GM23338 (cell line): ENCODE measurements at places on chromosomes 1 and 21. TPM values are rescaled to one million over a fixed set of nuclear protein-coding genes. Genes with fewer than 3 reads are reported as not detected.

Gene KCNH1
- polyA plus RNA-seq: not detected in 2 replicates

Gene SSBP3
- 68.6 and 82.3 TPM in 2 replicates for polyA plus RNA-seq

Gene MEX3A
- 18.5 and 19.7 TPM in 2 replicates for polyA plus RNA-seq

Gene PLA2G2D
- not detected in 2 replicates for polyA plus RNA-seq

Gene SPRR4
- not detected in 2 replicates for polyA plus RNA-seq

Gene CD1B
- not detected in 2 replicates for polyA plus RNA-seq

Gene LCE6A
- not detected in 2 replicates for polyA plus RNA-seq

Gene TPTE
- polyA plus RNA-seq: not detected in 2 replicates

Gene TBX15
- polyA plus RNA-seq: not detected in 2 replicates

Gene FAM163A
- polyA plus RNA-seq: not detected in 2 replicates

Gene MXRA8
- polyA plus RNA-seq: 7.6 and 9.1 TPM in 2 replicates

Gene C1orf185
- polyA plus RNA-seq: not detected in 2 replicates

Gene FCGR1A
- polyA plus RNA-seq: not detected in 2 replicates

Gene LAX1
- polyA plus RNA-seq: not detected in 2 replicates

Gene IVL
- not detected in 2 replicates for polyA plus RNA-seq

Gene CD5L
- polyA plus RNA-seq: not detected in 2 replicates

Gene FAM151A
- polyA plus RNA-seq: not detected in 2 replicates

Gene NFIA
- polyA plus RNA-seq: 2.1 and 2.3 TPM in 2 replicates

Gene EFNA1
- 3.2 and 5.1 TPM in 2 replicates for polyA plus RNA-seq

Gene MAEL
- 0.66 and 0.95 TPM in 2 replicates for polyA plus RNA-seq

Gene SCP2
- polyA plus RNA-seq: 95.3 and 116 TPM in 2 replicates

Gene MRAP
- 0.78 and 2.2 TPM in 2 replicates for polyA plus RNA-seq

Gene BEND5
- 12.3 TPM in 2 replicates for polyA plus RNA-seq

Gene KRTAP20-2
- not detected in 2 replicates for polyA plus RNA-seq

Gene LMNA
- polyA plus RNA-seq: 35.5 and 38.9 TPM in 2 replicates

Gene GSTM3
- polyA plus RNA-seq: 3.9 and 4.1 TPM in 2 replicates

Gene LDLRAD2
- polyA plus RNA-seq: 5.8 and 11.3 TPM in 2 replicates

Gene RASAL2
- 14.6 and 16.0 TPM in 2 replicates for polyA plus RNA-seq

Gene SOX13
- polyA plus RNA-seq: 28.6 and 32.3 TPM in 2 replicates

Gene TNFRSF25
- polyA plus RNA-seq: 13.6 and 15.2 TPM in 2 replicates

Gene FLG
- polyA plus RNA-seq: not detected in 2 replicates

Gene S100A5
- 0.47 TPM in 1 of 2 replicates, not detected in the other for polyA plus RNA-seq

Gene IL19
- not detected in 2 replicates for polyA plus RNA-seq

Gene TNFSF4
- 0.52 and 0.55 TPM in 2 replicates for polyA plus RNA-seq

Gene NTMT2
- 0.45 and 0.48 TPM in 2 replicates for polyA plus RNA-seq

Gene IGSF21
- polyA plus RNA-seq: 14.5 and 15.7 TPM in 2 replicates

Gene DCLRE1B
- 6.3 and 6.9 TPM in 2 replicates for polyA plus RNA-seq

Gene SPOCD1
- 0.68 and 0.73 TPM in 2 replicates for polyA plus RNA-seq

Gene BTBD8
- polyA plus RNA-seq: 2.9 and 3.0 TPM in 2 replicates

Gene FAM43B
- polyA plus RNA-seq: 0.66 and 1.1 TPM in 2 replicates

Gene LCE1F
- not detected in 2 replicates for polyA plus RNA-seq

Gene CFAP74
- 0.21 and 0.24 TPM in 2 replicates for polyA plus RNA-seq

Gene S100A14
- 0.53 and 0.64 TPM in 2 replicates for polyA plus RNA-seq

Gene SLC41A1
- polyA plus RNA-seq: 11.8 and 15.7 TPM in 2 replicates

Gene NBPF6
- not detected in 2 replicates for polyA plus RNA-seq

Gene A3GALT2
- polyA plus RNA-seq: not detected in 2 replicates

Gene TNFRSF18
- 0.56 and 1.1 TPM in 2 replicates for polyA plus RNA-seq

Gene LIPI
- polyA plus RNA-seq: not detected in 2 replicates

Gene NUF2
- polyA plus RNA-seq: 47.7 and 51.4 TPM in 2 replicates

Gene GFI1
- polyA plus RNA-seq: 0.12 TPM in 1 of 2 replicates, not detected in the other

Gene KCNA3
- 0.32 TPM in 1 of 2 replicates, not detected in the other for polyA plus RNA-seq

Gene SV2A
- polyA plus RNA-seq: 17.3 and 17.8 TPM in 2 replicates

Gene KIF17
- polyA plus RNA-seq: 5.9 and 7.4 TPM in 2 replicates

Gene GJB3
- 0.26 and 0.47 TPM in 2 replicates for polyA plus RNA-seq

Gene AIRE
- polyA plus RNA-seq: not detected in 2 replicates

Gene VWA1
- polyA plus RNA-seq: 7.2 and 7.9 TPM in 2 replicates

Gene PTCH2
- 0.52 and 0.74 TPM in 2 replicates for polyA plus RNA-seq

Gene CATSPERE
- 0.70 TPM in 1 of 2 replicates, not detected in the other for polyA plus RNA-seq

Gene SPRR1B
- polyA plus RNA-seq: not detected in 2 replicates

Gene LCE1A
- polyA plus RNA-seq: not detected in 2 replicates
